ENCODE measurements at places on chromosomes 6 and 20.
A peak's percentile ranks its signal among the peaks of the same experiment; 100 is the strongest.

DNA sequence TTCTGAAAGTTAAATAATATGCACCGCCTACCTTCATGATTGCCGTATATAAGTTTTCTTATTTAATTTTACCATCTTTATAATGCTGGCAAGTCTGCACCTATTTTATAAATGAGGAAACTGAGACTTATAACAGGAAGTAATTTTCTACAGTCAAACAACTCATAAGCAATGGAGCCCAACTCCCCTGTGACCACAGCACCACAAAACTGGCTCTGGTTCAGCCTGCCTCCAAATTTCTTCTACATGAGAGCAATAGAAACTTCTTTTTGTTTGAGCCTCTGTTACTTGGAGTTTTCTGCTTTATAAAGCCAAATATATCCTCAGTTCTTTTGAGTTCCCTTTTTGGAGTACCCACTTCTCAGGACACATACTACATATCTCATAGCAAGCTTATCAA is 131.1 kb upstream of the HSF2 start:
- DNase-seq: no peak

- DNase-seq: no peak
These were observed 34.5 kb upstream of the CST7 start for GRCh38 chr20:24914388-24915241.

DNA sequence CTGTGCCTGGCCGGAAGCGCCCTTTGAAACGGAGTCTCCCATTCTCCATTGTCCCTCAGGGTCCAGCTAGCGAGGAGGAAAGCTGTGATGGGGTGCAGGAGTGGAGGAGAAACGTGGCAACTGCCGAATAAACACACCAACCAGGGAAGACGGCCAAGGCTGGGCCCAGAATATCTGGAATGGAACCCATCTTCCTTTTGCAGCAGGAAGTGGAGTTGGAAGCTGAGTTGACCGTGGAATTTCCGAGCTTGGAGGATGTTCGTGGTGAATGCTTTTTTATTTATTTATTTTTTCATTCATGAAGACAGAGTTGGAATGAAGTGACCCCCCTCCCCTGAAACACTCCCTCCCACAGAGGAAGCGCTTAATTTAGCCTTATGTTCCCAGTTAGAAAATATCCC is 105.6 kb upstream of the RNF24 start:
- no peak for DNase-seq

GRCh38 chr20:48738399-48739304 is 89.1 kb downstream of the PREX1 start:
- peak; percentile 23 for DNase-seq

DNA sequence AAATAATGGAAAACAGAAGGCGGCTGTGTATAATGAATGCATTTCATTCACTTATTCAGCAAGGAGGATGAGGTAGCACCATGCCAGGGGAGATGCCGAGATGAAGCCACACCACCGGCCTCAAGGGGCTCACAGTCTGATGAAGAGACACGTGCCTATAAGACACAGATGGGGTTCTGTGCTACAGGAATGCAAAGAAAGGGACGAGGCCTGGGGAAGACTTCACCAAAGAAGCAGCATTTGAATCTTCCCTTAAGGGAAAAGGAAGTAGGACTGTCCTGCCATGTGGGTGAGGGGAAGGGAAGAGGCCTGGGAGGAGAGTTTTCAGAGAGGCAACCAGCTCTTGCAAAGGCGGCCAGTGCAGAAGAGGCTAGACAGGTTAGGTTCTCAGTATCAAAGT is 98.9 kb downstream of the PSMG4 start:
- DNase-seq: no peak

GRCh38 chr20:63490416-63490815 is 8.5 kb downstream of the EEF1A2 start:
- no peak for DNase-seq

DNA sequence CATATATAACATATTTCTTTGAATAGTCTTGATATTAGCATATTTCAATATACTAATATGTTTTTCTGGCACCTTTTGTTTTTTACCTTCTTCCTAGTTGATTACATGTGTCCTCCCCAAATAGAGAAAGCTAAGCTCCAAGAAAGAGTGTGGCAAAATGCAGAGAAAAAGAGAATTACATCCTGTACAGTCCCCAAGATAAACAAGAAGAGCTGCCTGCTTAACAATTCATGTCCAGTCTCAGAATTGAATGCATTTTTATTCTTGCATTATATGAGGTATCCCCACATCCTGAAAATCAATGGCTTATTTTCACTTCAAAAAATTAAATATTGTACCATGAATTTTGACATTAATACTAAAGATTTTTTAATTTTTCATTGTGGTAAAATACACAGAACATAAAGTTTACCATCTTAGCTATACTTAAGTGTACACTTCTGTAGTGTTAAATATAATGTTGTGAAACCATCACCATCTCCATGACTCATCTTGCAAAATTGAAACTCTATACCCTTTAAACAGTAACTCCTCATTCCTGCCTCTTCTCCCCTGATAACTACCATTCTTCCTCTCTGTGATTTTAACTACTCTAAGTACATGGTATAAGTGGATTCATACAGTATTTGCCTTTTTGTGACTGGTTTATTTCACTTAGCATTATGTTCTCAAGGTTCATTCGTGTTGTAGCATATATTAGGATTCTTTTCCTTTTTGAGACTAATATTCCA is 490.3 kb downstream of the COL12A1 start:
- DNase-seq: no peak

GRCh38 chr6:137816688-137817618 is 50.1 kb upstream of the TNFAIP3 start:
- DNase-seq: no peak

- DNase-seq: no peak
These were observed 67.9 kb downstream of the TCP11 start for GRCh38 chr6:35073211-35073610.

DNA sequence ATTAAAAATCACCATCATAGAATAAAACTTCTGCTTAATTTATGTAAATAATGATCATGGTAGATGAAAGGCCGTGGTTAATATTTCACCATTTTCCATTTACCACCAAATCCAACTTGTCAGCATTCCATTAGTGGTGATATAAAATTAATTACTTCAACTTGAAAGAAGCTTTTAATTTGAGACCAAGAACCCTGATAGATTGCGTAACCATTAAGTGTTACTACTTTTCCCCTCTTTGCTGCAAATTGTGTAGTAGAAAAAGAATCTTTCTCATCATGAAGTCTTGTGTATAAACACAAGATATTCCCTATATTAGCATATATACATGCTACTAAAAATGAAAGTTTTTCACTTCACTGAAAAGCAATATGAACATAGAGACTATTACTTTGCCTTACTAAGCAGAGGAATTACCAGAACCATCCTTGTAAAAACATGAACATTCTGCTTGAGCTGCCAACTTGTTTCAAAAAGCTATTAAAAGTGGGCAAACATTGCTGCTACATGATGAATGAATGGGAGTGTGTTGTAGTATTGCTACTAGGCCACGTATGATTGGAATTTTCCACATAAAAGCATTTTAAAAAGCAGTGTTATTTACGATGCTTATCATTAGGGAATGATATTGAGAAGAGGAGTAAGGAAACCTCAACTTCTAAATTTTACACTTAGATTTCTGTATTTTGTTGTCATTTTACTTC is 35.0 kb downstream of the STX11 start:
- DNase-seq: no peak

GRCh38 chr20:58019027-58019849 is 209.2 kb downstream of the ANKRD60 start:
- no peak for DNase-seq

- DNase-seq: no peak
These were observed 123.7 kb upstream of the BTN3A2 start for GRCh38 chr6:26241033-26241895.

DNA sequence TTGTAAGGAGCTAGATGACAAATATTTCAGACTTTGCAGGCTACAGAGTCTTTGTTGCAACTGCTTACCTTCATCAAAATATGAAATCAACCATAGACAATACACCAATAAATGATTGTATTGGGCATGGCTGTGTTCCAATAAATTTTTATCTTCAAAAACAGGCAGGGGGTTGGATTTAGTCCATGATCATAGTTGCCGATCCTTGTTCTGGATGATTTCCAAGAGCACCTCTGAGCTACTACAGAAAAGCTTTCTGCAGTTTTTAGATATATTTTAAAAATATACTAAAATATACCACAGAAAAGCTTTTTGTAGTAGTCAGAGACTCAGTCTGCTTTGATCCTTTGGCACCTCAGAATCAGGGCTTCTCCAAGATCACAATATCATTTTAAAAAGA is 145.0 kb downstream of the HTR1B start:
- DNase-seq: no peak

DNA sequence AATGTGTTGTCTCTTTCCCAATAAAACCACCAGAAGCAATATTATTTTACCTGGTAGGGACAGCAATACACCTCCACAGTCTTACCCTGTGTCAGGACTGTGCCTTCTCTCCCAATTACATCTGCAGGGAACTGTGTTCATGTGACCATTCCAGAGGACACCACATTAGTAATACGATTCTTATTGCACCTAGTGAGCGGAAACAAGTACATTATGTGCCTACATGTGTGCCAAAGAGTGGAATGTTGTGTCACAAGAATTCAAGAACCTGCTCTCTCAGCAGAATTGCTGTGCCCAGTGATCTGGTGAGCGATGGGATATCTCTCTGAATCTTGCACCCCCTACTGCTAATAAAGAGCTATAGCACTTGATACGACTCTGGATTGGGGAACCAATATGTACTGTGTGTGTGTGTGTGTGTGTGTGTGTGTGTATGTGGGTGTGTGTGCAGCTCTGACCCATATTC is 57.4 kb upstream of the FOXC1 start:
- DNase-seq: no peak

DNA sequence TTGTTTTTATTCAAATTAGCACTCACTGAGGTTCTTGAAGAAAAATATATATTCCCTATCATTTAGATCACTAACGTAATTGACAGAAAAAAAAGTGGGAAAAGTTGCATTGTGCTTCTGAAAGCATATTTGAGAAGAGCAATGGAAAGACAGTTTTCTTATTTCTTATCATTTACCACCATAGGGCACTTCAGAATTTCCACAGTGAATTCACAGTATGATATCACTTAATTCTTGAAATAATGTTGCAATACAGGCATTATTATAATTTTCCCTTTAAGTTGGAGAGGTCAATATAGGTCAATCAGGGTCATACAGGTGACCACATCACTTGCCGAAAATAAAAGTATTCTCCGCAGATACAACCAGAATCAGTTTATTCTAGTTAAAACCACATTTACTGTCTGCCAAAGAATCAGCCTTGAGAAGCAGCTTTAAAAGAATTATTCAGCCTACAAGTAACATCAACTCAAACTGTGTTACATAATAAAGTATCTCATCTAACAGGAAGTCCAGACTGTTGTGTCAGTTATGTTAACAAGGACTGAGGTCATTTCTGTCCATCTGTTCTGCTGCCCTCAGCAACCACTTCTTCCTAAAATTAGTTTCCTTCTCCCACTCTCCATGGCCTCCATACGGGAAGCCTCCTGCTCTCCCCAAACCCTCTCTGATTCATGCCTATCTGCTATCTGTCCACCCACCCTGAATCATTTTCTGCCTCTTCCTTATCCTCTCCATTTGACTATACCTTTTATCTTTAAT is 121.2 kb downstream of the SIM1 start:
- no peak for DNase-seq

DNA sequence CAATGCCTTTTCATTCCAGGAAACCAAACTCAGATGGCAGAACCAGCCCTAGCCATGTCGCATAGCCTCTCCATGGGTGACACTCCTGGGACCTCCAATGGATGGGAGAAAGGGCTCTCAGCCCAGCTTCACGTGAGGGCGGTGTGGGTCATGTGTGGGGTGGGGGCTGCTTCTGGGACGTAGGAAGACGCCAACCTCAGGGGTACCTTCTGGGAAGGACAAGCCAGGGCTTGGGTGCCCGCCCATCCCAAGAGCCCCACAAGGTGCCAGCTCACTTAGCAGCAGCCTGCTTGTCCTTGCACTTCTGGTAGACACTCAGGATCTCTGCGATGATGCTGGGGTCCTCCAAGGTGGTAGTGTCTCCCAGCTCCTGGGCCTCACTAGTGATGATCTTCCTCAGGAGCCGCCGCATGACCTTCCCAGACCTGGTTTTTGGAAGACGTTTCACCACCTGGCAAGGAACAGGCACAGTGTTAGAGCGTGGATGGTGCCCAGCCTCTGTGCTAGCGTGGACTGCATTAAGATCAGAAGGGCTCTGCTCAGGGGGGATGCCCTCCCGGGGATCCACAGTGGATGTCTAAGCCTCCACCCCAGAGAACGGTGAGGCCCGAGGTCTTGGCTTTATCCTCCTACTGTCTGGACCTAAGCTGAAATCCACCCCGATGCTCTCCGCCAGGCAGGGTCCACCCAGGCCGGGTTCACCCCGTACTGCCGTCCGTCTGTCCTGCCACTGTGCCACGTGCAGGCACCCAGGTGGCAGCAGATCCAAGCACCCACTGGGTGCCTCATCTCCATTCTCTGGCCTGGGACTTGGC is 15.1 kb upstream of the APMAP start:
- DNase-seq: no peak
